ENCODE measurements at places on chromosomes 1 and 21.

DNA sequence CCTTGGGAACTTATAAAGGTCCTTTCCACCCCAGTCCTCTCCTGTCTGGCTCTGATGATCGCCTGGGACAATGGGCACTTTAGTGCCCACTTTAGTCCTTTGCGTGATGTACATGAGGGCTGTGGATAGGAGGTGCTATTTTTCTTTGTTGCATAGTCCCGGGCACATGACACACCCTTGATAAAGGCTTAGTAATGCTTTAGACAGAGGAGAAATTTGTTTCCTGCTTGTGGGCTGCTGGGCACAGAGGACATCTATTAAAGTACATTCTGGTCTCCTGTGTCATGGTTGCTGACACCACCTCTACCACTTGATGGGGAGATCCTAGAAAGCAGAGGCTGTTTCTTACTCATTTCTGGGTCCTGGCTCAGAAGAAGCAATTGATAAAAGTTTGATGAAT lies 5.4 kb upstream of the KNCN start:
- peak; percentile 38 for DNase-seq

DNA sequence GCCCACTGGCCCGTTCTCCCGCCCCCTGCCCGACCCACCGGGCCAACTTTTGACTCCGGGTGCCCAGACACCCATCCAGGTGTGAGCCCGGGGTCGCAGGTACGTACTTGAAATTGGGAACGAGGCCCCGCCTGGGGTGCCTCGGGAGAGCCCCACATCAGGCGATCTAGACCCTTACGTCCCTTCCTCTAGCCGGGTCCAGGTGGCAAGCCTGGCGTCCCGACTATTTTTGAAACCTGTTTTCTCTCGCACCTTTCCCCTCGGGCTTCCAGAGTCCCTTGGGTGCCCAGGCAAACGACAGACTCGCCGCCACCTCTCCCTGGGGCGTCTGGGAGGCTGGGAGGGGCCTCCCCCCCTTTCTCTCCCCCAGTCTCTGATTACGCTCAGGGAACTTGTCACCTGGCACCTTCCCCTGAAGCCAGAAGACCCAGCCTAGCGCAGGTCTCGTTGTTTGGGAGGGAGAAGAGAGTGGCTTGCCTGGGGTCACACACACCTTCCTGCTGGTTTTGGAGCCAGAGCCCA lies 898 bp downstream of the LDLRAP1 start:
- no peak for DNase-seq

DNA sequence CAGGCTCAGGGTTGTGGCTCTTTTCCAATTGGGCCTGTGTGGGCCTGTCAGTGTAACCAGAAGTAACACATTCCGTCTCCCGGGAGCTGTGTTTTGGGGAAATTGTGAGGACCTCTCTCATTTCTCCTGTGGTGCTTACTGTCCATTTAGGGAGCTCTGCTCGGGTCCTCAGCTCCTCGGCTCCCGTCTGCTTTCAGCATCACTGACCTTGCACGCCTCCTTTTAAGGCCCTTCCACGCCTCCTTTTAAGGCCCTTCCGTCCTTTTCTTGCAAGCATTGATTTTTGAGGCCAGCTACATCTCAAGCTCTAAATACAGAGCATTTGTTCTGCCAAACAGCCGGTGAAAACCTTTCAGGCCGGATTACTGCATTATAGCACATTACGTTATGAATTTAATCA lies 9.7 kb downstream of the CA6 start:
- no peak for DNase-seq

- DNase-seq, result no peak
These were observed 69.1 kb downstream of the DYRK1A start for GRCh38 chr21:37435711-37436110.

GRCh38 chr1:68497358-68497698 lies 446 bp upstream of the DEPDC1 start:
- no peak for DNase-seq

GRCh38 chr1:84467298-84467697 lies 11.8 kb upstream of the RPF1 start:
- DNase-seq, result no peak

Measured in NCI-H526 (cell line).